Activated naive CD4-positive, alpha-beta T cell (primary cell): ENCODE measurements at places on chromosomes 2 and 18.

- no peak for DNase-seq
Measured at GRCh38 chr18:9405130-9405529, 70.2 kb upstream of the RALBP1 start.

DNA sequence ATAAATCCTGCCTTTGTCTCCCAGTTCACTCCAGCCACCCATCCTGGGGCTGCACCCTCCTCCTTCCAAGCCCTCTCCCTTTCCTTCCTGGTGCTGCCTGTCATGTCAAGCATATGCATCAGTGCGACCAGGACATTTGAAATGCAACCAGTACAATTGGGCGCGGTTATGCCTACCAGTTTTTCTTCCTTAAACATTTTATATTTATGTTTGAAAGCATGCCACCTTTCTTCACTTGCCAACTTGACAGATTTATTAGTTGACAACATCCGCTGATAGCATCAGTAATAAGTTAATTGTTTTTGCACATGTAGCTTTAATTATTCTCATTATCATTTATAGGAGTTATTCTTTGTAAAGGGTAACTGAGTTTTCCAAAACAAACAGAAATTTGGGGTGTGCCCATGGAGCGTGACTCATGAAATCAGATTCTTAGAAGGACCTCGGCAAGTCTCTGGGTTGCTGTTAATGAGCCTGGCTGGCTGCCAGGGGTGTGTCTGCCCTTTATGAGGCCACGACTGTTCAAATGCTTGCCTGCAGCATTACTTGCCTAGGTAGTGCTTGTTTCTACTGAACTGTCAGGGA lies 32.8 kb upstream of the IL1B start:
- DNase-seq, result no peak

GRCh38 chr2:133553838-133554408 lies 14.3 kb downstream of the NCKAP5 start:
- no peak for DNase-seq

GRCh38 chr18:70422391-70422965 lies 133.6 kb downstream of the SOCS6 start:
- DNase-seq, result no peak

GRCh38 chr2:224405412-224405811 lies 3.5 kb upstream of the FAM124B start:
- DNase-seq, result no peak

- no peak for DNase-seq
Measured at GRCh38 chr18:34929336-34929780, 111.9 kb upstream of the MAPRE2 start.

GRCh38 chr2:11490194-11490593 lies 24.2 kb upstream of the E2F6 start:
- no peak for DNase-seq

DNA sequence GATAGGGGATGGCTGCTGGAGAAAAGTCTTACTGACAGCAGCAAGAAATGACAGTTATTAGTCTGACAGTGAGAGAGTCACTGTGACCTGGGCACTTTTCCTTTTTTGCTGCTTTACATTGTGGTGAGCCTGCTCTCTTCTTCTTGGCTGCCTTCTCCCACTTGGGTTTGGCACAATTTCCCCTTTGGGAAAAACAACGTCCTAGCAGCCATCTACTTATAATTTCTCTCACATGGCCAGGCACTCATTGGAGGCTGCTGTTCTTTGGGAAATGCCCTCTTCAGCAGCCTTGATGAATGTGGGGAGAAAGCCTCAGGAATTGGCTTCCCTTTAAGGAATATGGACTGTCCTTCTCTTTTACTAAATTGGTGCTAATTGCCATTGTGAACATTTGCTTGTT lies 60.4 kb upstream of the SLC1A4 start:
- DNase-seq, result no peak

- no peak for DNase-seq
Measured at GRCh38 chr2:228853151-228853550, 417.9 kb downstream of the PID1 start.

GRCh38 chr2:50343150-50343830 lies 688.6 kb downstream of the NRXN1 start:
- DNase-seq, result no peak

DNA sequence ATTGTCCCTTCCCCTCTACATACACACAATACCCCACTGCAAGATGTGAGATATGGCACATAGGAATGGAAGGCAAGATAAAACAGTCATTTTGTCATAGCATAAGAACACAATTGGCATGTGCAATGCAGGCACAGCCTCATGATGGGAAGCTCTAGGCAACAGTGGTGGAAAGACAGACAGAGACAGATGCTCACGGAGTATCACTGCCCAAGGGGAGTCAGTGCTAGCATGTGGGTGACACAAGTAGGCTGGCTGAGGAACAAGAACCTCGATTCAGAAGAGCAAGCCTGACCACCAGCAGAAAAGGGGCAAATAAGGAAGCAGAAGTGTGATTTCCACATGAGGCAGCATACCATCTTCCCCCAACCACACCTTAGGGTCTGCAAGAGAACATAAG lies 323.6 kb downstream of the PAX3 start:
- DNase-seq, result no peak

- no peak for DNase-seq
Measured at GRCh38 chr2:227748079-227748478, 2.4 kb downstream of the SCYGR8 start.

GRCh38 chr18:33720133-33720532 lies 142.1 kb downstream of the ASXL3 start:
- DNase-seq, result no peak
